Anterior cingulate cortex (tissue), 58 donors: ENCODE measurements at places on chromosomes 12 and 14.

- no peak for DNase-seq
These were observed 781 bp downstream of the ADGRD1 start for GRCh38 chr12:130954544-130954831.

GRCh38 chr14:69540654-69541335 lies 33.9 kb downstream of the CCDC177 start:
- DNase-seq, result no peak

GRCh38 chr14:72610831-72611200 lies 283.1 kb downstream of the DPF3 start:
- no peak for DNase-seq

GRCh38 chr12:34109390-34109789 lies 87.1 kb downstream of the ALG10 start:
- DNase-seq, result no peak

GRCh38 chr12:19841451-19841850 lies 402.2 kb downstream of the AEBP2 start:
- DNase-seq, result no peak

- DNase-seq, result no peak
These were observed 74.6 kb downstream of the MED13L start for GRCh38 chr12:116202940-116203339.

DNA sequence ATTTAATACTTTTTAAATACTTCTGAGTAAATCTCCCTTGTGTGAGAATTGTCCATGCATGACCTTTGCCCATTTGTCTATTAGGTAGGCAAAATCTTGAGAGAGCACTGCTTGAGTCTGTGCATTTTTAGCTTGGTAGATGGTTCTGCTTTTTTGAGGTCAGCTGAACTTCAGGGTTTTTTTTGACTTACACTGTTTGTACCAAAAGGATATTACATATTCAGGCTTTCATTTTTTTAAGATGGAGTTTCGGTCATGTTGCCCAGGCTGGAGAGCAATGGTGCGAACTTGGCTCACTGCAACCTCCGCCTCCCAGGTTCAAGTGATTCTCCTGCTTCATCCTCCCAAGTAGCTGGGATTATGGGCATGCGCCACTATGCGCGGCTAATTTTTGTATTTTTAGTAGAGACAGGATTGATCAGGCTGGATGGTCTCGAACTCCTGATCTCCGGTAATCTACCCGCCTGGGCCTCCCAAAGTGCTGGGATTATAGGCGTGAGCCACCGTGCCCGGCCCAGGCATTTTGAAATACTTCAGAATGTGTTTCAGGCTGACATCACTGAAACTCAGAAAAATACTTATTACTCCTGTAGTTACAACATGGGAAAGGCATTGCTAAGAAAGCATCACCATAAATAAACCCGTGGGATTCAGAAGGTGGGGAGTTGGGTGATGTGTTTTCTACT lies 11.1 kb downstream of the RASSF3 start:
- DNase-seq, result no peak

GRCh38 chr14:93984987-93985410 lies 8.6 kb upstream of the ASB2 start:
- DNase-seq, result no peak

DNA sequence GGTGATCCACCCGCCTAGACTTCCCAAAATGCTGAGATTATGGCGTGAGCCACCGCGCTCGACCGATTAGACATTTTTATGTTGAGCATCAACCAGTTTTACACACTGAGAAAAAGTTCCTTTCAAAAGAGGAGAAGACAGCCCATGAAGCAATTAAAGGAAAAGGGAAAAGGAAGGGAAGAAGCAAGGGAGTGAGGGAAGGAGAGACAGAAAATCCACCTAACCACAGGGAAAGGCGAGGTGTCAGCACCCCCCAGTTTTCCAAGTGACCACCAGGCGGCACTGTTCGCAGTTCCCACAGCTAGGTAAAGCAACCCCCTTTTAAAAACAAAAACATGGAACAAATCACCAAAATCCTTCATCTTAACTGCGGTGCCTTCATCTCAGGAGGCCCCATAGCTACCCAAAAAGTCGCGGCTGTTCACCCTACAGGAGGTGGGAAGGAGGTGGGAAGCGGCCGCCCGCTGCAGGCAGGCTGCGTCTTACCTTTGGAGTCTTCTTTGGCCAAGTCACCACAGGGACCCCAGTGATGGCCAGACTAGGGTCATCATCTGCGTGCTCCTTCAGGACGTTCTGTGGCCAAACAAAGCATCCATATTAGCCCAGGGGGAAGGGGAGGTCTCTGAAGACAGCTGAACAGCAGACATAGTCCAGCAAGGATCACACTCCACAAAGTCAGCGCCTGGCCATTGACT lies 86.6 kb downstream of the KDM2B start:
- no peak for DNase-seq

GRCh38 chr12:120651821-120652220 lies 11.4 kb downstream of the CABP1 start:
- no peak for DNase-seq

- no peak for DNase-seq
These were observed 29.8 kb downstream of the DIO3 start for GRCh38 chr14:101591121-101591520.

- peak; percentile 4 for DNase-seq
These were observed 59.7 kb downstream of the PLXNC1 start for GRCh38 chr12:94207849-94208621.

DNA sequence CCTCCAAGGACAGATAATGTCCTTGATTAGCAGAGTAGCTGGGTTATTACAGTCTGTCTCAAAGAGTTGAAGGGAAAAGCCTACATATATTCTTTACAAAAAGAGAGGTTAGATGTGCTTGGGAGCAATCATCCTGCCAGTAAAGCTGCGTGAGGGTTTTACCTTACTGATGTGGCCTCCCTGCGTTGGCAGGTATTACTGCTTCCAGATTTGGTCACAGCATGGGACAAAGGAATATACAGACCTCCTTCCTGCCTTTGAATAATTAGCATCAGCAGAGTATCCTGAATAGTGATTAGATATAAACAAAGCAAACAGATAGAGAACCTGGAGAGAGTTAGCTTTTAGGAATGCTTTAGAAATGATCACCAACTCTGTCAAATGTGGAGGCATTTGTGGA lies 69.6 kb downstream of the TMTC2 start:
- no peak for DNase-seq

DNA sequence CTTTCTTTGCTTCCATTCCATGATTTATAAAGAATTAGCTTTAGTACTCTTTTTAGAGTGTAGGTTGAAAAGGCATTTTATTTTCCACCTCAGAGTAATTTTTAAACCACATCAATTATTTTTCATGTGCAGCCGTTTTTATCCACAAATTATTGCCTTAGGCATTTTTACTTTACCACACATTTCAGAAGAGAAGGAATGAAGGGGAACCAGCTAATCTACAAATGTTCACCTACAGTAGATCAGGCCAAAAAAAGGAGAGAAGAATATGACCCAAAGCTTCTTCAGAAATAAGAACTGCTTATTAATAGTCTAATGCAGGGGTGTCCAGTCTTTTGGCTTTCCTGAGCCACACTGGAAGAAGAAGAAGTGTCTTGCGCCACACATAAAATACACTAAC lies 19.8 kb upstream of the NTN4 start:
- no peak for DNase-seq

- no peak for DNase-seq
These were observed 165.3 kb downstream of the SNAPC1 start for GRCh38 chr14:61927520-61927919.

- DNase-seq, result no peak
These were observed 169.6 kb downstream of the EGLN3 start for GRCh38 chr14:33781236-33781635.

DNA sequence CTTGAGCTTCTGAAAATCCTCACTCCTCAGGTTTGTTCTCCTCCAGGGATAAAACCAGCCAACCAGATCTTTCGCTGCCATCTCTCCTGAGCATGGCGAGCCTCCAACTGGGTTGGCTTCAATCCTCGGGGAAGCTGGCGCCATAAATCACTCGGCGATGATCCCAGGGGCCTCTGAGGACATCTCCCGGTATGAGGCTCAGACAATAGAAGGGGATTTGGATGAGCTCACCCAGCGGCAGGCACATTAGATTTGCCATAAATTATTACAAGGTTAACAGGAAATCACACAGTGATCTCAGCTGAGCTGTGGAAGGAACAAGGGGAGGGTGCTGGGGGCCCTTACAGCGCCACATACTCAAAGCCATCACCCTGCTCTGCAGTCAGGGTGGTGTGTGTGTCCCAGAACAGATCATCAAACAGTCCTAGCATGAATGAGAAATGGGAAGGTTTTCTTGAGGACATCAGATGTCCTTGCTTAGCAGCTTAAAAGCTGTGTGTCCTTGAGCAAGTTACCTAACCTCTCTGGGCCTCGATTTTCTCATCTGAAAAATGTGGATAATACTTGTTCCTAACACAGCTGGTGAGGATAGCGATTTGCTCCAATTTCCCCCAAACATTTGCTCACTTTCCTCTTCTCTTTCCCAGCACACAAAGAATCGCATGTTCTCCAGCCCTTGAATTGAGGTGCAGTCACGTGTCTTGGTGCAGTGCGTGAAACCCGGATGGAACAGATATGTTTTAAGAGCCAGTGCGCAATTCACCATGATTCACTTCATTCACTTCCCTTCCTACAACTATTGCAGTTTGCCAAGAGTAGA lies 142.8 kb downstream of the SCARB1 start:
- DNase-seq, result peak; percentile 67

DNA sequence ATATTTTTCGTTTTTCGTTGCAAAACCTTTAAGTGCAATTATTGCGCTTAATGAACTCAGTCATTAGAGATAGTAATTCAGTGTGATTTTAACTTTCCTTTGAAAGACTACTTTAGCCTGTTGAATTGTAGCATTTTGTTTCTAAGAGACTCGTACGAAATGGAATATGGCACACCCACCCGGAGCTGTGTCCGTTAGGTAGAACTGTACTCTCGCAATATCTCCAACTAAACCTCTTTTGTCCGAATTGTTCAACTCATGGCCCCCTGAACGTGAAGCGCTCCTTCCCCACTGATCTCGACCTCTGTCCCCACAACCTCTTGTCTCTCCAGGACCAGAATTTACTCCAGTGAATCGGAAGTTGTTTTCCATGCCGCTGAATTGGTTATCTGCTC lies 800 bp downstream of the PCNX4 start:
- DNase-seq, result peak; percentile 4

DNA sequence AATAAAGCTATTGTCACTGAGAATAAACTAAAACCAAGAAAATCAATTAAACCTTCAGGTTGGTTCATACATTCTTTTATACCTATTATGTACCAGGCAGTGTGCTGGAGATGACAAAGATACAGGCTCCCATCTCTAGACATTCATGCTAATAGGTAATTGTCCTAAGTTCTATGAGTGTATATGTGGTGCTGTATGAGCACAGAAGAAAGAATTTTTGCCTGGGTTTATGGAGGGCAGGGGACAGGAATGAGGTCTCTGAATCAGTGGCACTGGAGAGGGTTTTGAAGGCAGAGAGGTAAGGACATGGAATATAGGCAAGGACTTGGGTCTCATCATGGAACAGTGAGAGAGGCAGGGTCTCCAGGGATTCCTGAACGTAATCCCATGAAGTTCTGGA lies 38.7 kb downstream of the MAP1LC3B2 start:
- no peak for DNase-seq

- DNase-seq, result no peak
These were observed 11.3 kb downstream of the ARL6IP4 start for GRCh38 chr12:122991623-122992275.

GRCh38 chr12:108803428-108804105 lies 53.8 kb downstream of the SSH1 start:
- peak; percentile 64 for DNase-seq

DNA sequence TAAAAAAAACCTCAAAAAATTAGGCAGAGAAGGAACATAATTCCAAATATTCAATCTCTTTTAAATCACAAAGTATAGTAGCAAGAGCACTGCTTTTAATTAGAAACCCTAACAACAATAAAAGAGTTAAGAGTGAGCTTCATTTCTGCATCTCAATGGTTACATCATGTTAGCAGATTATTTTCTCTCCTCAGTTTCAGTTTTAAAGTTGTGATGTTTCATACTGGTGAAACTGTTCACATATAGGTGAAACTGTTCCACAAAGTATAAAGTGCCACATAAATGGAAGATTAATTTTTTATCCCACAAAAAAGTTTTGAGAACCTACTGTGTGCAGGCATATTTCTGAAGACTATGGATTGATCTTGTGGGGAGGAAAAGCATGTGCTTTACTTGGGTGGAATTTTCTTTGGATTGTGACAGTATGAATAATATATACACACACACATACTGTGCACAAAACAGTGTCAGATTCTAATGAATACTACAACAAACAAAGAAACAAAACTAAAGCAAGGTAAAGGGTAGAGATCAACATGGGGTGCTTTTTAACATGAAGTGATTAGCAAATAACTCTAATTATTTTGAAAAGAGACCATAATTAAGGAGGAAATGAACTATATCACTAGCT lies 17.1 kb downstream of the LUM start:
- DNase-seq, result no peak

- no peak for DNase-seq
These were observed 2.0 kb upstream of the SOAT2 start for GRCh38 chr12:53101266-53101665.

- DNase-seq, result no peak
These were observed 9.0 kb upstream of the SIX1 start for GRCh38 chr14:60658211-60658690.

- DNase-seq, result no peak
These were observed 26.8 kb upstream of the ADAMTS20 start for GRCh38 chr12:43578782-43579181.

- no peak for DNase-seq
These were observed 8.1 kb upstream of the SLC15A5 start for GRCh38 chr12:16285586-16285985.

DNA sequence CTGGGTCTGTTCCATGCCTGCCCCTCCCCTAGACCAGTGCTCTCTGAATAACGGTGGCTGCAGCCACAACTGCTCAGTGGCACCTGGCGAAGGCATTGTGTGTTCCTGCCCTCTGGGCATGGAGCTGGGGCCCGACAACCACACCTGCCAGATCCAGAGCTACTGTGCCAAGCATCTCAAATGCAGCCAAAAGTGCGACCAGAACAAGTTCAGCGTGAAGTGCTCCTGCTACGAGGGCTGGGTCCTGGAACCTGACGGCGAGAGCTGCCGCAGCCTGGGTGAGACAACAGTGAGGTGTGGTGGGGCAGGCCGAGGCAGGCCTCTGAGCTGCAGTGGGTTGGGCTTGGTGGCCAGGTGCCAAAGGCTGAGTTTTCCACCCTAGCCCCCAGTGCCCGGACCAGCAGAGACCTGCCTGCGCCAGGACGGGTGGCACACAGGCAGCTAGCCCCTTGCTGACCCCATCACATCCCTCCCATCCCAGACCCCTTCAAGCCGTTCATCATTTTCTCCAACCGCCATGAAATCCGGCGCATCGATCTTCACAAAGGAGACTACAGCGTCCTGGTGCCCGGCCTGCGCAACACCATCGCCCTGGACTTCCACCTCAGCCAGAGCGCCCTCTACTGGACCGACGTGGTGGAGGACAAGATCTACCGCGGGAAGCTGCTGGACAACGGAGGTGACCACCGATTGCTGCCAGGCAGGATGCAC lies 28.2 kb upstream of the LRP1-AS start:
- peak; percentile 58 for DNase-seq

GRCh38 chr12:14373217-14373616 lies 7.7 kb downstream of the ATF7IP start:
- no peak for DNase-seq

DNA sequence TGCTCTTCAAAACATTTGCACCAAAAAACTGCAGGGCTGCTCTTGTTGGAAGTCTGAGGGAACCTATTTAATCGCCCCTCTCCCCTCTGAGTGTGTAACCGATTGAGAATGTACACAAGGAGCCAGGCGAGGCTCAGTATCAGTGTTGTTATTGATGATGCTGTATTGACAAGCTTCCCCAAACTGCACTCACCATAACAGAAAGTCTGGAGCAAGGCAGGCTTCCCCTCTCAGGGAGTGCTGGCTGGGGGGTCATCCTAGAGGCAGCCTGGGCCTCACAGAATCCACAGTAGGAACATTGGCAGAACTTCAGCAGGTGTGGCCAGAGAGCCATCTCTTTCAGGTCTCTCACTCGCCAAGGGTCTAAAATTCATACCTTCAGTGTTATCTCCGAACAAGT lies 58.1 kb upstream of the TUNAR start:
- no peak for DNase-seq
